ENCODE measurements at places on chromosomes 2 and 18.

GRCh38 chr2:174939046-174939445 lies 66.1 kb downstream of the CHN1 start:
- no peak for DNase-seq

GRCh38 chr18:46542545-46542944 lies 114.5 kb downstream of the LOXHD1 start:
- no peak for DNase-seq

DNA sequence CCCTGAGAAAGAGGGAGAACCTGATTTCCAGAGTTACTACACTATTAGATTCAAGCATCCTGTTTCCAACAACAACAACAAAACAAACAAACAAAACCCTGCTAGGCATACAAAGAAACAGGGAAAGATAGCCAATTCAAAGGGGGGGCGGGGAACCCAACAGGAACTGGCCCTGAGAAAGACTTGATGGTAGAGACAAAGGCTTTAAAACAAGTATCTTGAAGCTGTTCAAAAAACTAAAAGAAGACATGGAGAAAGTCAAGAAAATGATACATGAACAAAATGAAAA lies 147.1 kb downstream of the THADA start:
- no peak for DNase-seq

GRCh38 chr18:7065736-7066135 lies 51.9 kb downstream of the LAMA1 start:
- no peak for DNase-seq

DNA sequence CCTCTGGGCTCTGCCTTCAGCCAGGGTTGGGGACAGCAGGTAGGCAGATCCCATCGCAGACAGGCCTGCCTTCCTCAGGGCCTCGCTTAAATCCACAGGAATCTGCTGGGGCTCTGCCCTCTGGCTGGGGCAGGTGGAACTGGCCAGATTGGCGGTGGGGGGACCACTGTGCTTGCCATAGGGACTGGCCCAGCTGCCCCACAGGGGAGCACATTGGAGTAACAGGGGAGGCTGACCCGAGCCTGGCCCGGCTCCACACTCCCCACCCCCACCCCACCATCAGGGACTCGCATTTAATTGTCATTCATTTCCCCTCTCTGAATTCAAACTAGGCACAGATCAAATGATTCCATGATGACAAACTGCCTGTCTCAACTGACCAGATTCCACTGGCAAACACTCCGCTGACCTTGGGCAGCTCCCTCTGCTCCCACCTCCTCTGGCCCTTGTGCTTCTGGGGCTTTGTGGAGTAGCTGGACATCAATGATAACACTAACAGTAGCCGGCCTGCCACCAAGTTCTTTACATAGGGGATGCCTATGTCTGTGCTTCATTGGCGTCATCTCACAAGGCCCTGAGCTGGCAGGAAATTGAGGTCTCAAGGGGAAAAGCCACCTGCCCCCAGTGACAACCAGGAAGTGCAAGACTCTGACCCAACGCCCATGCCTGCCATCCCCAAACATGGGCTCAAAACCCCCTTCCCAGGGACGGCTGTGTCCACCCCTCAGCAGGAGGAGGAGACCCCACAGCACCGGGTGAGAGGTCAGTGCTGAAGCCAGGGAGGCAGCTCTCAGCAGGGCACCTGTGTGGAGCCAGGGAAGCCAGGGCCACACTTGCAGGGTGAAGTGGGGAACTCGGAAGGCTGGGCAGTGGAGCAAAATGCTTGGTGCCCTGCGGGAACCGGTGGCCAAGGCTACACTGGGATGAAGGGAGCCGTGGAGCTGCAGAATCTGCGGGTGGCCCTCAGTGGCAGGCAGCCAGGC lies 2.1 kb upstream of the B3GNT7 start:
- DNase-seq: no peak

GRCh38 chr2:44056947-44057346 lies 61.2 kb upstream of the LRPPRC start:
- DNase-seq: no peak

DNA sequence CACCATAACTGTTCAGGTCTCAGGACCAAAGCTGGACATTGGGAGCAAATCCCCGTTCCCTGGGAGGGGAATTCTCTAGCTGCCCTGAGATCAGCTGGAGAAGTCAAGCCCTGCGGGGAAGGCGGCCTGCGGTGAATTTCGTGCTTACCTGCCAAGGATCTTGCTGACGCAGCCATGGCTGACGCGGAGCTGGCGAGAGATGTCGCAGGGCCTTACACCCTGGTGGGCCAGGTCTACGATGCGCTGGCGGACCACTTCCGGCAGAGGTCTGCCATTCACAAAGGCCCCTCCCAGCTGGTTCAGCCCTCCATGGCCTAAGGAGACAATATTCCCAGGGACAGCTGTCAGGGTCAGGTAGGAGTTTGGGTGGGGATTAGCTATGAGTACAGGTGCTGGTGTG lies 32.1 kb downstream of the PAX8 start:
- no peak for DNase-seq

DNA sequence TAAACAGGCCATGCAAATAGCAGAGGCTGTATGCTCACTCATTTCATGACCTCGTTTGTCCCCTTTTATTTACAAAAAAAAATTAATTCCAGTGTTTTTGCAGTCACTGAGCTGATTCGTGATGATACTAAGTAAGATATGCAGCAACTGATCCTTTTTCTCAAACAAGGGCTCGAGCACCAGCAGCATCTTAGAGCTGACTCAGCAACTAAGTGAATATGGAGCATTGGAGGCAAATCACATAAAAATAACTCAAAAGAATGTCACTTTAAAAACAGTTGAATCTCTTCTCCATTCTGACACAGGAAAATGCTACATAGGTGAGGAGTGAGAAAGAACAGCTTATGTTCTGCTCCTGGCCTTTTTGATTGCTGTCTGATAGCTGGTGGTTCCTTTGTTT lies 152.8 kb downstream of the ABCA12 start:
- no peak for DNase-seq

- no peak for DNase-seq
These were observed 43.3 kb downstream of the TMEM200C start for GRCh38 chr18:5851998-5852397.

- no peak for DNase-seq
These were observed 9.9 kb downstream of the CHST10 start for GRCh38 chr2:100407563-100407962.

DNA sequence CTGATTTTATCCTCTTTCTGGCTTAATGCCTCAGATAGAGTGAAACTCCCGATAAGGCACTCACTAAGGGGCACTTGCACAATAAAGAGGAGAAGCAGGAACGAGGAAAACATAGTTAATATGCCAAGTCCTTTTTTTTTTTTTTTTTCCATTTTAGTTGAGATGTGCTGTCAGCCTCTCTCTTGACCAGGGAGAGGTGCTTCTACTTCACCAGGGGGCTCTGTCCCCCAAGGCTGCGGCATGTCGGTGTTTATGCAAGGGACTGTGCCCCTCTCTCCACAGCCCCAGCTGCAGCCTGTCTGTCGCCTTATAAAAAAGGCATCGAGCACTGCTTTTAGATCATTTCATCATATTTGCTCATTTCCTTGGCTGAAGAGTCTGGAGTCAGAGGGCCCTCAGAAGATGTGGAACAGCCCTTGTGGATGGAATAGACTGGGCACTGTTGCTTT lies 178.1 kb downstream of the SLC8A1 start:
- no peak for DNase-seq

DNA sequence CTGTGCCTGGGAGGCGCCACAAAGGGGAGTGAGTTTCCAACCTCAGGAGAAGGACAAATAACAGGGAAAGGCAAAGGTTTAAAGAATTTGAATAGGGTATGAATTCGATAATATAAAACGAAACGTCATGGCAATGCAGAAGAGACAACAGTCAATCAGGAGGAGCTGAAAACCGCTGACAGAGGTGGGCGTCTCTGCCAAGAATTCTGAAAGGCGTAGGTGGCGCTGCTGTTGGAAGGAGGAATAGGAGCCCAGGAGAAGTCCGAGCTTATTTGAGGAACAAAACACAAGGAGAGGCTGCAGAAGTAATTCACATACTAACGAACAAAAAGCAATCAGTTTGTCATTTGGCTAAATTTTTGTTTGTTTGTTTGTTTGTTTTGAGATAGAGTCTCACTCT lies 485.8 kb upstream of the POU3F3 start:
- DNase-seq: no peak

DNA sequence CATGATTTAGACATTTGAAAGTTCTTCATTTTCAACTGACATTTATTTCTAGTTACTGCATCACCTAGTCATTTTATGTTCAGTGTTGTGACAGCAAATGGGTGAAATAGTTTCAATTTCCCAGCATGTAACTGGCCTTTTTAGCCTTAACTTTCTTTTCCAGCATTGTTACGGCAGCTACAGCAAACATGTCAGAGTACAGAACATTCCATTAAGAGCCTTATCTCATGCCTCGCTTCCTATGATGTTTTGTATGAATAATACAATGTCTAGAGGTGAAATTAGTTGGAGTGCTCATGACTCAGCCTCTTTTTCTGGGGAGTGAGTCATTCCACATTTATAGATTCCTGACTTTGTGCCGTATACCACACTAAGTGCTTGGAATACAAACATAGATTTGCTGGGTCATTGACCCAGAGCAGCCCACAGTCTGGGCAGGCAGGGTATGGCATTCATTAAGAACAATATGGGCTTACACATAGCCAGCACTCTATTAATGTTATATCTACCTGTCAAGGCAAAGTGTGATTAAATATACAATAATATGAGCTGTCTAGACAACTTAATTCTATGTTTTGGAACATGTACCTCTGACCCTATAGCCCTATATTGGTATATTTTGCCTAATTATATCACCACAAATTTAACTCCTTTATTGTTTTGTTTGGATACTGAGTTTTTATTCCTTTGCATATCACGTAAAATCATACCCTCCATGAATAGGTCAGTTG lies 72.2 kb downstream of the MAP2 start:
- no peak for DNase-seq

GRCh38 chr2:111118481-111118980 lies 2.2 kb upstream of the BCL2L11 start:
- DNase-seq: no peak

DNA sequence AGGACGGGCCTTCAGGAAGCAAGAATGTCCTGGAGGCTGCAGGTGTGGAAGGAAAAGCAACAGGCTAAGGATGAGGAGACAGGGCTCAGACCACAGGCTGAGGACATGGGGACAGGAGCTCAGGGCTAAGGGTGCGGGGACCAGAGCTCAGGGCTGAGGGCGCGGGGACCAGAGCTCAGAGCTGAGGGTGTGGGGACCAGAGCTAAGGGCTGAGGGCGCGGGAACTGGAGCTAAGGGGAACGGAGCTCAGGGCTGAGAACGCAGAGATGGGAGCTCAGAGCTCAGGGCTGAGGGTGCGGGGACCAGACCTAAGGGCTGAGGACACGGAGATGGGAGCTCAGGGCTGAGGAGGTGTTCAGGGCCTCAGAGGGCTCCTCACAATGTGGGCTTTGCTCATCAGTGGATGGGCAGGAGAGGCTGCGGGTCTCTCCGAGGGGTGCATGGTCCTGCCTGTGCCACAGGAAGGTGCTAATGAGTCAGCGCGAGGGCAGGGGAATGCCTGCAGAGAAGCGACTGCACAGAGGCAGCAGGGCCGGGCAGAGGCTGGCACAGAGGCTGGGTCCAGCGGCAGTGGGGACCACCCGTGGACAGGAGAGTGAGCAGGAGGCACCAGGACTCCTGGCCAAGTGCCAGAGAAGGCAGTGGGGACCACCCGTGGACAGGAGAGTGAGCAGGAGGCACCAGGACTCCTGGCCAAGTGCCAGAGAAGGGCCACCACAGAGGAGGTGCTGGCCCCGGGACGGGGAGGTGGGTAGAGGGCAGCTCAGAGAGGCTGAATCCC lies 271.7 kb downstream of the TWIST2 start:
- DNase-seq: no peak

DNA sequence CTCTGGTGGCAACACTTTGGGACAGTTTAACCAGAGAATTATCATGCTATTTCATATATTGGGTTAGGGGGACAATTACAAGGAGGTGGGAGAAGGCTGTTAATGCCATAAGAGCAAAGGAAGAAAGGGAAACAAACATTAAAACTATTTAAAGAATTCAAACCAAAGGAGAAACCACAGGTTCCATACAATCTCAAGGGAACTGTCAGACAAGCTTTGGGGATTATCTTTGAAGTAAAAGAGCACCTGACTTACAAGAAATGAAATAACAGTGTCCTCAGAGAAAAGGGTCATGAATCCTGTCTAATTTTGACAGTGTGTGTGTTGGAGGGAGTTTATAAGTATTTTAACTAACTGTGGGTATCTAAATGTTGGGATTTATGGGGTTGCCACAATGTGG lies 44.4 kb downstream of the CERS6 start:
- DNase-seq: no peak

All from activated T-helper 2 cell treated with anti-CD3 and anti-CD28 coated beads, Interferon-gamma antibody, Interleukin-2, Interleukin-4, amounts not matched to agents 10 μg/mL and 5 μg/mL and 100 μg/mL, durations not matched to agents 14 hours and 24 hours and 36 hours (primary cell).